ENCODE measurements at places on chromosomes 2 and 18.

DNA sequence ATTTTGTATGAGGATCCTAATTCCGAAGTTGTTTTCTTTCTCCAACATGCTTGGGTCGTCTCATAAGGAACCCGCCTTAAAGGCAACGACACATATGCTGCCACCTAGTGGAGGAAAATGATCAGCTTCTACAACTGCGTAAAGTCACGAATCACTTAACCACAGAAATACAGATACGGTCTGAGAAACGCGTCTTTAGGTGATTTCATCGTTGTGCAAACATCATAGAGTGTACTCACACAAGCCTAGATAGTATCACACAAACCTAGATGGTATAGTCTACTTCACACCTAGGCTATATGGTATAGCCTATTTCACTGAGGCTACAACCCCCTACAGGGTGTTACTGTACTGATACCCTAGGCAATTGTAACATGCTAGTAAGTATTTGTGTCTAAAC, 13.1 kb downstream of the GNLY start:
- peak; percentile 90 for DNase-seq

DNA sequence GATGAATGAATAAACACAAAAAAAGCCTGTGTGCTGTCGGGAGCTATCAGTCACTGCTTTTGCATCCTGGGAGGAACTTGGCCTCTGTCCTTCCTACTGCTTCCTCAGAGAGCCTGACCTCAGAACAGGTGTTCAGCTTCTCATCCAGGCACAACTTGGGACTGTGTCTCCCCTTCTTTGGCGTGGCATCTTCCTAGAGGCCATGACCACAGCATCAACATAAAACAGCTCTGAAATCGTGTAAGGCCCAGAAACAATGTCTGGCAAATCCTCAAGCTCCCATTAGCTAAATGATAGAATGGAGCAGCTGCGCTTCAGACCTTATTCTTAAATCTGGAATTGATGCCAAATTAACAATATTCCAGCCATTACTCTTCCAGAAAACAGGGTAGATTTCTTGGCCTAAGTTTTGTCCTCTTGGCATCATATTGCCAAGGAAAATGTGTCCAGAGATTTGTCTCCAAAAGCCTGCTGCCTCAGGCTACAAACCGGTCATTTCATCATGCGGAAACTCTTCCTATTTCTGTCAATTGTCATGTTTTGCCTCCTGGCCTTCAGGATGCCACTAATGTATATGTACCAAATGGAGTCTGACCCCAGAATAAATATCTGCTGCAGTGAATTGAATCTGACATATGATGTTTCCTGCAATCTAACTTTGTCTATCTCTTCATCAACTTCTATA, 53.2 kb upstream of the RAB27B start:
- no peak for DNase-seq

DNA sequence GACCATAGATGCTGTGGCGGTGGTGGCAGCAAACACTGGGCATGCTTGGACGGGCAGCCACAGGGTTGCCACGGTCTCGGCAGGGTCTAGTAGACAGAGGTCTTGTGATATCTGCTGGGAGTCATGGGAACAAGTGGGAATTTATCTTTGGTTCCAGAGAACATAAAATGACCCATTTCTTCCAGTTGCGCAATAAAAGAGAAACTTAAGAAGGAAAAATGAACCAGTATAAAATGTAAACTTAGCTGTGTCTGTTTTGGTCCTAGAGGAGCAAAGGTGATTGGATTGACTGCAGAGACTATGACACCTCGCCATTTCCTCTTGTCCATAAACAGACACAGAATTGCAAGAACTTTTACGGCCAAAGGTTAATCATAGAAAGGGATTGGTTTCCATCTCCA, 132.6 kb upstream of the RBBP8 start:
- DNase-seq, result no peak

GRCh38 chr2:222862909-222863544, 2.2 kb downstream of the ACSL3 start:
- no peak for DNase-seq

Data from Panc1 (cell line).